ENCODE measurements at places on chromosomes 11 and 22.

GRCh38 chr11:120244476-120245365 is 4.8 kb downstream of the POU2F3 start:
- no peak for DNase-seq

- no peak for DNase-seq
These were observed 166.2 kb downstream of the PGR start for GRCh38 chr11:100963375-100963774.

- no peak for DNase-seq
These were observed 252.2 kb upstream of the MTNR1B start for GRCh38 chr11:92717240-92717639.

GRCh38 chr11:117462183-117462863 is 134.7 kb downstream of the CEP164 start:
- no peak for DNase-seq

- DNase-seq = no peak
These were observed 302.7 kb downstream of the DDX10 start for GRCh38 chr11:108967571-108967970.

DNA sequence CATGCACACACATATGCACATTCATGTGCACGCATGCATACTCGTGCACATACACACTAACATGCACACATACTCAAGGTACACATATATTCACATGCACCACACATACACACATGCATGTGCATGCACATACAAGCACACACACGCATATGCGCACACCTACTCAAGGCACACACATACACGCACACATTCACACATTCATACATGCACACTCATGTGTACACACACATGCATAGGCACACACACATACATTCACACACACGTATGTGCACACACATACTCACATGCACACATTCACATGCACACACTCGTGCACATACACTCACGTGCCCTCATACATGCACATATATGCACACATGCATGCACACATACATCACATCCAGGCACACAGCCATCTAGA is 489.0 kb downstream of the MN1 start:
- DNase-seq = no peak

DNA sequence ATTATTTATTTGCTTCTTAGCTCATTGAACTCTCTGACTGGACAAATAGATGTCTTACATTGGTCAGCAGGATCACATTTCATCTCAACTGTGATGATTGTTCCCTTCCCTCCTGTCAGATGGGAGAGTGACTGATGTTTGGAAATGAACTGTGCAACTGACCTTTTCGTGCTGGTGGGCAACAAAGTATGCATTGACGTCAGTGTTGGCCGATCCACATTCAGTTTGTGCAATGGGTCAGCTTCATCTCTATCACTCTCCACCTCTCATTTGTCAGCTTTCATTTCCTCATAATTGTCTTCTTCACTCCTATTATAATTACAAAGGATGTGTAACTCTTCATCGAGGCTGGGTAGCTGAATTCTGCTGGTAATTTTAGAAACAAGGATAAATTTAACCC is 71.3 kb downstream of the PPP2R1B start:
- no peak for DNase-seq

DNA sequence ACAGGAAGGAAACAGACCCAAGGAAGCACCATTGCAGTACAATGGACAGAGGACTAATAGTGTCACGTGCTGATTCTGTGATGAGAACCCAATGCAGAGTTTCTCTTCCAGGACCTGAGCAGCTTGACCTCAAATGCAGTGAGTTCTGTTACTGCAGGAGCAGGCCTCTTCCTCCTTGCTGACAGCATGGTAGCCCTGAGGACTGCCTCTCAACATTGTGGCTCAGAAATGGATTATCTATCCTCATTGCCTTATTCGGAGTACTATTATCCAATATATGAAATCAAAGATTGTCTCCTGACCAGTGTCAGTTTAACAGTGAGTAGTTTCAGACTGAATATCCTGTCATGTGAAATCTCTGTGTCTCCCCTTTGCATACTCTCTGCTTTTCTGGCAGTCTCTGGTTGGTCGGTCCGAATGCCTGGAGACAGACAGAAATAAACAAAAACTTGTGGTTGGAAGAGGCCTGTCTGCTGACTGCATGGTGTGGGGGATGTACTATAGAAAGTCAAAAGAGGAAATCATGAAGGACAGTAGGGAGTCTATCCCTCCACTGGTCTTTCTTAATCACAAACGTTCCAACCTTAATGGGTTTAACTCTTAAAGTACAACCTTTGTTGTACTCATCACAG is 6.9 kb upstream of the MS4A14 start:
- DNase-seq = no peak

DNA sequence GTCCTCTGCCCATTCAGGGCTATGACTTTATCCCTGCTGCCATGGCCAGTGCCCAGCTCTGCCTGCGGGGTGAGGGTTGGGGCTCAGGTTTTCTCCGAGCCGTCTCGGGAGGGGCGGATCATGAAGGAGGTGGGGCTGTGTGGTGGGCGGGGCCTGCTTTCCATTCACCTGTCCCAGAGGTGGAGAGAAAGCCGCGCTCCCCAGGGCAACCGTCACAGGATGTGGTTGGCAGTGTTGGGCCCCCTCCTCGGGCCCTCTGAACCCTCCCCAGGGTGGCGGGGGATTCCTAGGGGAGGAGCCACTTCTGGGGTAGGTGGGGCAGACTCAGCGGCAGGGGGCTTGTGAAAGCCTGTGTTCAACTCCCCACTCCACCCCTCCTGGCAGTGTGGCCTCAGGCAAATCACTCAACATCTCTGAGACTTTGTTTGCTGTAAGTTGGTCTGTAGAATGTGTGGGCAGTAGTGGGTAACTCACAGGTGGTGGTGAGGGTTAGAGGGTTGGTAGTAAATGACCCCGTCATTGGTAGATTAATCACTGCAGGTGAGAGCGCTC is 50.3 kb downstream of the CD6 start:
- DNase-seq = no peak

GRCh38 chr22:20128902-20129746 is 2.5 kb upstream of the ZDHHC8 start:
- no peak for DNase-seq

DNA sequence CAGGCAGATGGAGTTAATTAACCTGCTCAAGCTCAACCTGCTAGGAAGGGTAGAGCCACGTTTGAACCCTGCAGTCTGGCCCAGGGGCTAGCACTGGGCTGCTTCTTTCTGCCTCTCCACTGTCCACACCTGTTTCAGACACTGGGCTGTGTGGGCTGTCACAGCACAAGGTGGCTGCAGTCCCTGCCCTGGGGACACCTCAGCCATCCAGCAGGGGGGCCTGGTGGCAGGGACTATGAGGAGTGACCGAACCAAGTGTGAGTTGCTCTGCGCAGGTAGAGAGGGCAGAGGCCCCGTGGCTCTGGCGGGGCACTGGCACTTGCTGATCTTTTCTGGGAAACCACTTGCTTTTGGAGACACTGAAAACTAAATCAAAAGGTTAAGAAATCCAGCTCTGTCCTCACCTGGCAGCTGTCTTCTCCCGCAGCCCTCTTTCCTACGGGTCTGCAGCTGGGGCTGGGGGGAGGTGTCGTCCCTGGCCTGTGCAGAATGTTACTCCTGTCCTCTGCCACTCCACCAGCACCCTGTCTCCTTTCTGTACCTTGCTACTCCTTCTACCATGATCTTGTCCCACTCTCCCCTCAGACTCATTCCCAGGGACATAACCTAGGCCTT is 5.8 kb downstream of the BAD start:
- no peak for DNase-seq

DNA sequence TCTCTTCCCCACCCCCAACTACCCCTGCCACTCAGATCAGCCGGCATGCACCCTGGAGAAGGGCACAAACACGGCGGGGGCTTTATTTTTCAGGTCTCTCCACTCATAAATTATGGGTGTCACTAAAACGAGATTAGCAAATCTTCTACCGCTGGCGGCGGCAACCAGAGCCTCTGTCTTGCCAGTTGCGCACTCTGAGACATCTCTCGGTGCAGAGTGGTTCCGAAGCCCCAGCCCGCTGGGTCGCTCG is 125.3 kb upstream of the C11orf58 start:
- no peak for DNase-seq

- peak; percentile 92 for DNase-seq
These were observed at the start of gene CBX7 for GRCh38 chr22:39152511-39153219. Gene CBX7, minus strand, starts transcription at chr22:39152680. Its CDS starts 236 bp downstream, at chr22:39152444.

DNA sequence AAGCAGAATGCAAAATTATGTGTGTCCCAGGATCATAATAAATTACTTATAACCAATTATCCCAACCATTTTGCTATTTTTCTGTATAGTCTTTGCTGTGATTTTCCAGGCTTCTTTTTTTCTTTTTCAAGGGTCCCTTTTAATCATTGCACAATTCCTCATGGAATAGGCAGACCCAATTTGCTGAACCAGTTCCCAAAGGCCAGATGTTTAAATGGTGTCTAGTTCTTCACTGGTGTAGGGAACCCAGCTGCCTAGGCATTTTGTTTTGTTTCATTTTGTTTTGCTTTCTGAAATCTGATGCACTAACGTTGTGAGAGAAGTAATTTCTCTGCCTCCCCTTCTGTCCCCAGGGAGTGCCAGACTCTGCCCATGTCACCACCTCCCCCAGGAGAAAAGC is 60.4 kb downstream of the CHST1 start:
- no peak for DNase-seq

DNA sequence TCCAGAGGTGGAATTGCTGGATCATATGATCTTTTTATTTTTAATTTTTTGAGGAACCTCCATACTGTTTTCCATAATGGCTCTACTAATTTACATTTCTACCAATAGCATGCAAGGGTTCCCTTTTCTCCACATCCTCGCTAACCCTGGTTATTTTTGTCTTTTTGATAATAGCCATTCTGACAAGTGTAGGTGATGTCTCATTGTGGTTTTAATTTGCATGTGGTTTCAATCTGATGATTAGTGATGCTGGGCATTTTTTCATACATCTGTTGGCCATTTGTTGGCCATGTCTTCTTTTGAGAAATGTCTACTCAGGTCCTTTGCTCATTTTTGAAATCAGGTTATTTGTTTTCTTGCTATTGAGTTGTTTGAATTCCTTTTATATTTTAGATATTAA is 15.4 kb upstream of the OR4D5 start:
- DNase-seq = no peak

DNA sequence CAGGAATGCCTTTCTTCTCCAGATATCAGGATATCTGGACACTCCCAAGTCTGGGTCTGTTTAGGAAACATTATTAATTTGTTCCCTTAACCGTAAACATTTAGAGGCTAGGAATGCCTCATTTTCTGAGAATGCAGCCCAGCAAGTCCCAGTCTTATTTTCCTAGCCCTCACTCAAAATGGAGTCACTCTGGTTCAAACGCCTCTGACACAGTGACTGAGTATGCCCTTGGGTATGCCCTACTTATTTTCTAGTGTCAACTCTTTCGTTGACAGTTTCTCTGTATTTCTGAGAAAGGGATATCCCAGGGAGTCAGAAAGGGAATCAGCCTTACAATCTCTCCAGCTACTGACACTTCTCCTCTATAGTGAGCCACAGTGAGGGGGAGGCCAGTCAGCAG is 16.0 kb upstream of the CCDC81 start:
- no peak for DNase-seq

DNA sequence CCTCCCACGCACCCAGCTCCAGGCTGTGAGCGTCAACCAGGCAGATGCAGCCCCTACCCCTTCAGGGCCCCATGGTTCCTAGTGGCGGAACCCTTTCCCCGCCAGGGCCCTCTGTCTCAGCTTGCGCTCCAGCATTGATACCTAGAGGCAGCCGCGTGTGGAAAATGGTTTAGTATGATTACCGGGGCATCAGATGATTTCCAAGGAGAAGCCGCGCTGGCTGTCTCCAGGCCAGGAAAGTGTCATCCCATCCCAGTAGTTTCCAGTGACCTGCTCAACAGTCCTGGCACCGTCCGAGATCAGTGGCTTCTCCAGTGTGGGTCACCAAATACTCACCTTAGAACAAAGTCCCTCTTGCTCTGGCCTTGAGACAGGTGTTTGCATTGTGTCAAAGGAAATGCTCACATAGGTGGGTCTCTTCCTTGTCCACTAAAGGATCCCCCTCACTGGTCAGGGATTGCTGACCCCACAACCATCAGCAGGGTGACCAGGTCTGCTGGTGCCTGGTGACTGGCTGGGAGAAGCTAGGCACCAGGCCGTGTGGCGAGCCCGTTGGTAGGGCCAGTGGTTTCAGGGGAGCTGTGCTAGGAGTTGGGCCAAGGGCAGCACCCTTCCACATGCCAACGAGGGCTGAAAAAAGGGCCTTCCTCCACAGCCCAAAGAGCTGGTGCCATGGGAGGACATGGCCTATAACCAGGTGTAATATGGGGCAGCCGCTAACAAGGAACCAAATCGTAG is 109.4 kb downstream of the MORC2 start:
- DNase-seq = no peak

- DNase-seq = no peak
These were observed 32.7 kb downstream of the ARHGAP42 start for GRCh38 chr11:100719809-100720221.

GRCh38 chr11:36499315-36499714 is 10.8 kb downstream of the TRAF6 start:
- no peak for DNase-seq

DNA sequence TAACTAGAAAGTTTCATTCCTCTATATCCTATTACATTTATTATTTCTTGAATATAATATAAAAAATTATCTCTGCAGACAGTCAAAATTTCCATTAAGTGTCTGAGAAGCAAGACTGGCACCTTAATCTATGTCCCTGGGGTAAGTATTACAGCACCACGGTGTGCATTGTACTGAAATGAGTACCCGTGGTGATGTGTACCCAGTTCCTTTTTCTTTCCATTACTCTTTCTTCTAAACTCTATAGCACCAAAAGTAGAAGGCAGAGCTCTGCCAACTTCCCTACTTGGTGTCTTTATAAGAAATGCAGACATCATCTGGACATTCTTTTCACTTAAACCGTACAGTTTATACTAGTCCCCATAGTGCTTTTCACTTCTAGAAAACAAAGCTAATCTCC is 161.7 kb downstream of the GUCY1A2 start:
- no peak for DNase-seq

- no peak for DNase-seq
These were observed 571.2 kb downstream of the TBC1D22A start for GRCh38 chr22:47333625-47334024.

DNA sequence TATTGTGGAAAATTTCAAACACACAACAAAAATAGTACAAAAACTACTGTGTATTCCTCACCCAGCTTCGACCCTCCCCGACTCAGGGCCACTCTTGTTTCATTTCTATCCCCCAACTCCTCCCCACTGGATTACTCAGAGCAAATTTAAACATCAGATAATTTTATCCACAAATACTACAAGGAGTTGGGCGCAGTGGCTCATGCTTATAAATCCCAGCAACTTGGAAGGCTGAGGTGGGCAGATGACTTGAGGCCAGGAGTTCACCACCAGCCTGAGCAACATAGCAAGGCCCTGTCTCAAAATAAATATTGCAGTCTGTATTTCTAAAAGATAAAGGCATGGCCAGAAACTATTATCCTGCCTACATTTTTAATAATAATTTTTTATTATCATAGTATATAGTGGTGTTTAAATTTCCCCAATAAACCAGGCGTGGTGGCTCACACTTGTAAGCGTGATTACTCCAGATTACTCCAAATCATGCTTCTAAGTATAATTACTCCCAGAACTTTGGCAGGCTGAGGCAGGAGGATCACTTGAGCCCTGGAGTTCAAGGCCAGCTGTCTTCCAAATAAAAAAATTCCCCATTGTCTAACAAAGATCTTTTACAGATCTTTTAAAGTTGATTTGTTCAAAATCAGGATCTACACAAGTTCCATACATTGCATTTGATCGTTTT is 39.8 kb downstream of the LRRC32 start:
- DNase-seq = no peak

GRCh38 chr22:29308148-29308790 is 1.8 kb downstream of the GAS2L1 start:
- DNase-seq = no peak
